Fibroblast of skin of right quadriceps (primary cell): ENCODE measurements at places on chromosomes 7 and 10.
A peak's percentile ranks its signal among the peaks of the same experiment; 100 is the strongest.

- peak; percentile 38 for DNase-seq
Measured at GRCh38 chr10:77741746-77742145, 104.1 kb upstream of the KCNMA1 start.

DNA sequence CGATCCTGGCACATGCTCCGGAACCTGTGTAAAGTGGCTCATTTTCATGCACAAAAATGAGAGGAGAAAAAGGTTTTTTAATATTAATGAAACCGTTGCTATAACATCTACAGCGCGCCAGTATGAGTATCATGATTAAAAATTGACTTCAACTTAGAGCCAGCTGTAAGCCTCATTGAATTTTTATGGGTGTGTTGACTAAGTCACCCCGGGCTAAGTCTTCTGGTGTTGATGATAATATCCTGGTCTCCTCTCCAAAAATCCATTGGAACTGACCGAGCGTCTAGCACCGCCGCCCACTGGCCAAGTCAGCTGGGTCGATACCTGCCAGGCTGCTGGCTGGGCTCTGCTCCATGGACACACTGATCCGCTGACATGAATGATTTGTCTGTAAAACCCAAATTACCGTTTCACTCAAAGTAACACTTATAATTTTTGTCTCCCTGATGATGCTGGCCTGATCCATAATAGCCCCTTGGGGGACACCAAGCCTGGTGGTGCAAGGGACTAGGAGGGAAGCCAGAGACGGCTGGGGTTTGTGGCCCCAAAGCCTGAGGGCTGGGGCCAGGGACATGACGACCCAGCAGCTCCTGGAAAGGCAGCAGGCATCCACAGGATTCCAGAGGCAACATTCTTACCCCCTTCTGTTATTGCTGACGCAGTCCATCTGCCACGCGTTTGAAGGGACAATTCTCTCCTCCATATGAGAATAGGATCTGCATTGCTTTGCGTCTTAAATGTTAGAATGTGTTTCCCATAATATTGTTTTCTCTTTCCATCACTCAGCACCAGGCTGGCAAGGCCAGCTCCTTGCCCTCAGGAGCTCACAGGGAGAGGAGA is 131.0 kb upstream of the PPP2R2D start:
- no peak for DNase-seq

GRCh38 chr10:77699080-77699645 is 61.6 kb upstream of the KCNMA1 start:
- DNase-seq: no peak

- peak; percentile 37 for DNase-seq
Measured at GRCh38 chr10:49164559-49165188, 23.5 kb downstream of the TMEM273 start.

DNA sequence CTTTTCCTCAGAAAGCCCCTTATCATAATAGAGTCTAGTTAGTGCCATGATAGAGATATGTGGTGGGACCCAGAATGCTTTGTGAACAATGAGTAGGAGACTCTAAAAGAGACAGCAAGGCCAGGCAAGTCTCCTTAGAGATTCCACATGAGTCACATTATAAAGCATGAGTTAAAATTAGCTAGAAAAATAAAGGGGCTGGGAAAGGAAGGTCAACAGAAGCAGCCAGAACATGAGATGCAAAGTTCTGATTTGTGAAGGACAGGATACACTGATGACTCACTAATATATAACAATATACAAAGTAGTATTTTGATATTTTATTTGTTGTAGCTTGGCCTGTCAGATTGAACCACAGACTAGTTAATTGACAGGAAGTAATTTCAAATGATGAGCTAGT is 25.3 kb upstream of the SNX13 start:
- peak; percentile 34 for DNase-seq
